ENCODE measurements at places on chromosomes 6 and 20. TPM values are rescaled to one million over a fixed set of nuclear protein-coding genes. Genes with fewer than 3 reads are reported as not detected.
A peak's percentile ranks its signal among the peaks of the same experiment; 100 is the strongest.

DNA sequence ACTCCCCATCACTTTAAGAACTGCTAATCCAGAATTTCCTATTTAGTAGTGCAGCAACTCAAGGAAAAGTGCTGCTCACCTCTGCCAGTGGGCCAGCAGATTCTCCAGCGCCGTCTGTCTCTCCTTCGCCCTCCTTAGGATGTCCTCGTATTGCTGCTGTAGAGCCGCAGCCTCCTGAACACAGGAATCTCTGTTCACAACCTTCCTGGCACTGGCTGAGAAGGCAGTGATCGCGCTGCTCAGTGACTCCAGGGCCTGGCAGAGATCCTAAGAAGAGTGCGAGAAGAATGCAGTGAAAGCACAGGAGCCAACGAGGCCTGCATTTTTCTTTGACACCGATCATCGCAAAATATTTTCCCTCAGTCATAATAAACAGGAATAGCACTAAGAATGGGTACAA lies 209.0 kb downstream of the SYNE1 start:
- no peak for DNase-seq

TJAP1 gene
- 36.0 TPM for total RNA-seq

DNA sequence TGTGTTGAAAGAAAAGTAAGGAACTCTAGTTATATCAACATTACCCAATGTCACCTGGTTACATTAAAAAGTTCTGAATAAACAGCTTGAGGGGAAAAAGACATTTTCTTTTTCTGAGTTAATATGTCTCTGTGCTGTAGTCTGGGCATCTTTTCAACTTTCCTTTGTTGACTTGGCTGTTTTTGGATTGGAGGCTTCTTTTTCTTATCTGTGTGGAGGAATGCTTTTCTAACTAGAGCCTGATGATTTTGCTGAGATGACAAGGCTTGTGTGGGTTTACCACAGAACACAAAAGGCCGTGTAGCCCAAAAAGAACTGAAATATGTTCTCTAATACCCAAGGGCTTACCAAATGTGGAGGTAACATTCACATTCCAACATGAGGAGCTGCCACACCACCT lies 161.8 kb downstream of the KCNQ5 start:
- no peak for DNase-seq

DNA sequence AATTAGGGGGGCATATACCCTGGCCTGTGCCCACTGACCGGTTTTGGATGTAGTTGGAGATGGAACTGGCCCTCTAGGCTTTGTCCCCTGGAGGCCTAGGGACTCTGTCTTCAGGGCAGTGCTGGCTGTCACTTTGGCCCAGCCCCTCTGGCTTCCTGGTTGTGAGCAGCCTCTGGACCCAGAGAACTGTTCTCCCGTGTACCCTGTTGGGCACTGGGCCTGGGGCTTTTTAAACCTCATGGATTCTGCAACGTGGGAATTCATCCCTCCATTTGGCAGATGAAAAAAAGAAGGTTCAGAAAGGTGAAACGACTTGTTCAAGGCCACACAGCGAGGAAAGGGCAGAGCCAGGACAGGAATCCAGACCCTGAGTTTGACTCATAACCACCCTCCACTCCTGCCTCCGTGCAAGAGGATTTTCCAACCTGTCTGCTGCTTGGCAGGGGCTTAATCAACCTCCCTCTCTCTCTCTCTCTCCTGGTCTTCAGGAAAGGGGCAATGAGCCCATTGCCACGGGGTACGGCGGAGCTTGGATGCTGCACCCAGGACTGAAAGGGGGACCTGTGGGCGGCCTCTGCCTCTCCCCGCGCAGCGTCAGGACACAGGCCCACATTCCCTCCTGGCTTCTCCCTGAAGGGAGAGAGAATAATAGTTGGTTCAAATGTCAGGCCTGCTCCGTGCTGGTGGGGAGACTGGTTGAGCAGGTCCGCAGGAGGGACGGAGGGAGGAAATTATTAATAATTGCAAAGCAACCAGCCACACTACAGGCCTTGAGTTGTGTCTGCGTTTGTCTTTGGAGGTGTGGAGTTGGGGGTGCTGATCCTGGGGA lies 56.0 kb downstream of the CEBPB start:
- DNase-seq, result no peak

MAS1 gene
- total RNA-seq, result not detected

DNA sequence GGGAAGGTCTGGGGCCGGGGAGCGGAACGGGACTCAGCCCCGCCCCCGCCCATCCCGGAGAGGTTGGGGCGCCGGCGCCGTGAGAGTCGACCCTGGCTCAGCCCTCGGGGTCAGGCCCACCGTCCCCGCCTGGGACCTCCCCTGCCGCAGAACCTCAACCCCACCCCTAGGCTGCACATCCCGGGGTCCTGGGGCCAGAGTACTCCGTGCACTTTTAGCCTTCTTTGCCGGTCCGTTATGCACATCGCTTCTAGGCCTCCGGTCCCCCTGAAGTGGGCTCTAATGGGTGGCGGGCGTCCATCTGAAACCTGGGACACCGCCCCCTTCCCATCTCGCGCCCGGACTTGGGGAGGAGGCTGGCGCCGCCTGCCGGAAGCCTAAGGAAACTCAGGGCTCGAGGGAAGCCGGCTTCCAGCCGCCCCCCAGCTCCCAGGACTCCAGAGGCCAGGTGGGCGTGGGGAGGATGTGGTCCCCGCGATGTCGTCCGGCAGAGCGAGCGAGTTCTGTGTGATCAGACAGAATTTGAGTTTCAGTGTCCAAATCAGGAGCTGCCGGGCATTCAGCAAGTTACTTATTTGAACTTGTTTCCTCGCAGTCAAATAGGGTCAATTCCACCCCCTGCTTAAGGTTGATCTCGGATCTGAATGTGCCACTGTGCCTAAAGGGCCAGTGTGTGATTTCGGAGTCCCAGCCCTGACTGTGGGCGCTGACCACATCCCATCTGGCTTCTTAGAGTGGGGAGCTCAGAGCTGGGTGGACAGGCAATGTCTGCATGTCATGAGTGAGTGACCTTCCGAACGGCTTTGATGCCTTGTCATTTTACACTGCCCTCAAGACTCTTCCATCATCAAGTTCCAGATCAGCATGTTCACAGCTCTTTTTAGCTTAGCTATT lies 47.6 kb downstream of the CPXM1 start:
- no peak for DNase-seq

DNA sequence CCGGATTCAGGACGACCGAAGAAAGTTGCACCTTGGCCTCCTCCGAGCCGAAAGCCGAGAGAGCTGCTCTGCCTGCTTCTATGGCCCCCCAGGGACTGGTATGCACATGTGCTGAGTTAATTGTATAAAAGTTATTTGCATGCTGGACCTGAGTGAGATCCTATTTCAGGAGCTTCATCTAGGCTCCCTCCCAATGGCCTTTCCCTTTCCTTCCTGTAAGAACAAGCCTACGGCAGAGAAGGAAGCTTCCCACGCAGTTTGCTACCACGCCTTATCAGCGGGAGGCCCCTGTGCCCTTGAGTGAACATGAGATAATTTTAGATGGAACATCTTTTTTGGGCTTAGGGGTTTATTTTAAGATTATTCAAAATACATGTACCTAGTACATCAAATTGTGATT lies 65.9 kb downstream of the RIN2 start:
- DNase-seq, result no peak

- no peak for DNase-seq
These were observed 760 bp downstream of the C6orf132 start for GRCh38 chr6:42141603-42142117.

- DNase-seq, result peak; percentile 64
These were observed at the start of gene ULBP3 for GRCh38 chr6:150068720-150069648. Gene ULBP3 (minus strand): TSS chr6:150069121. CDS start chr6:150069066, 55 bp downstream.

POM121L2 gene
- total RNA-seq, result not detected

CLDN20 gene
- not detected for total RNA-seq

GRCh38 chr20:17445543-17445942 lies 85.6 kb downstream of the BFSP1 start:
- no peak for DNase-seq

DNA sequence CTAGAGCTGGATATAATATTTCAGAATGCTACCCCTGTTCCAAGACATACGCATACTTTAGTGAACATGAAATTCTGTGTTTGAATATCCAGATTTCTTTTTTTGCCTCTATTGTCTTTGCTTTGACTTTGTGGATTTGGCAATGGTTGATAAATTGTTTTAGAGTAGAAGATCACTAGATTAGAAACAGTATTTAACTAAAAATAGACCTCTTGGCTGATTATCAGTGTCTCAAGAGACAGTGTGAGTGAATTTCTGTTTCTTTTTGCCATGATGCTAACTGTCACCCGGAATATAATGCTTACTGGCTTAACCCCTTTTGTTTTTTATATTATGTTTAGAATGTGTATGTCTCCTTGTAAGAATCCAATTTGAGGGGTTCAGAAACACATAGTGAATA lies 102.5 kb downstream of the PLCB1 start:
- no peak for DNase-seq

LIME1 gene
- 10.8 TPM for total RNA-seq

DNA sequence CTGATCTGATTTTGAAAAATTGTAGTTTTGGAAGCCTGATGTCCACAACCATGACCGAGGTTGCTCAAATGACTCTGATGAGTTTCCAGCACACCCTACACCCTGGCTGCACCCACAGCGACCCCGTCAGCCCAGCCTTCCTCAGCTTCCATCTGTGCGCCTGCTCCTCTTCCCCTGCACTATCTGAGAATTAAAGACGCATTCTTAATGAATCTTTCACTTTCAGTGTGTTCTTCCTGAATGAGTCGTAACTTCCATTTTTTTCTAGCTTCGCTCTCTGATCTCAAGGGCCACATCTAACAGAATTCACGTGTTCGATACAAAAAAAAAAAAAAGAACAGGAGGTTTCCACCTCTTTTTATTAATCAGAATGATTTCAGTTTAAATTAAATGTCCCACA lies 21.3 kb upstream of the RREB1 start:
- DNase-seq, result peak; percentile 35

- no peak for DNase-seq
These were observed 42.1 kb upstream of the ARMC2 start for GRCh38 chr6:108806171-108806570.

GRCh38 chr6:20028562-20028961 lies 183.7 kb downstream of the MBOAT1 start:
- no peak for DNase-seq

PPIL6 gene
- 0.73 TPM for total RNA-seq

NSFL1C gene
- total RNA-seq, result 89.4 TPM

HAO1 gene
- not detected for total RNA-seq

HRH3 gene
- not detected for total RNA-seq

ZC3H12D gene
- total RNA-seq, result 225 TPM

GRCh38 chr6:22322103-22323030 lies 25.5 kb upstream of the PRL start:
- no peak for DNase-seq

GRCh38 chr6:50585441-50586330 lies 127.6 kb upstream of the TFAP2D start:
- DNase-seq, result no peak

- DNase-seq, result no peak
These were observed 999 bp upstream of the EHMT2 start for GRCh38 chr6:31898383-31899011.

LTB gene
- 155 TPM for total RNA-seq

DNA sequence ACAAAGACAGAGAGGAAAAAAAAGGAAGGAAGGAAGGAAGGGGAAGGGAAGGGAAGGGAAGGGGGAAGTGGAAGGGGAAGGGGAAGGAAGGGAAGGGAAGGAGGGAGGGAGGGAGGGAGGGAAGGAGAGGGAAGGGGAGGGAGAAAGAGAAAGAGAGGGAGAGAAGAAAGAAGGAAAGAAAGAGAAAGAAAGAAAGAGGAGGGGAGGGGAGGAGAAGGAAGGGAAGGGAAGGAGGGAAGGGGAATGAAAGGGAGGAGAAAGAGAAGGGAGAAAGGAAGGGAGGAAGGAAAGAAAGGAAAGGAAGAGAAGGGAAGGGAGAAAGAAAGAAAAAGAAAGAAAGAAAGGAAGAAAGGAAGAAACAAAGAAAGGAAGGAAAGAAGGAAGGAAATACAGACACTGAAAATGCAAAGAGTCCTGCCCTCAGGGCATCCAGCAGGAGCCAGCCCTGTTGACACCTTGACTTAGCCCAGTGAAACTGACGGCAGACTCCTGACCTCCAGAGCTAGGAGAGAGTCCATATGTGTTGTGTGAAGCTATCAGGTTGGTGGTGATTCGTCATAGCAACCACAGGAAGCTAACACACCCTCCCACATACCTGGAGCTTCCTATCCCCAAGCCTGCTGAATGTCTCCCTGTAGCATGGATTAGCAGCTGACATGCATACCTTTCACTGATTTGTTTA lies 58.7 kb upstream of the SULF2 start:
- DNase-seq, result no peak

- DNase-seq, result no peak
These were observed 178.3 kb upstream of the FOXA2 start for GRCh38 chr20:22762576-22763256.

GRCh38 chr6:134510920-134511319 lies 193.0 kb upstream of the SGK1 start:
- DNase-seq, result no peak

SYNDIG1 gene
- total RNA-seq, result not detected

DNA sequence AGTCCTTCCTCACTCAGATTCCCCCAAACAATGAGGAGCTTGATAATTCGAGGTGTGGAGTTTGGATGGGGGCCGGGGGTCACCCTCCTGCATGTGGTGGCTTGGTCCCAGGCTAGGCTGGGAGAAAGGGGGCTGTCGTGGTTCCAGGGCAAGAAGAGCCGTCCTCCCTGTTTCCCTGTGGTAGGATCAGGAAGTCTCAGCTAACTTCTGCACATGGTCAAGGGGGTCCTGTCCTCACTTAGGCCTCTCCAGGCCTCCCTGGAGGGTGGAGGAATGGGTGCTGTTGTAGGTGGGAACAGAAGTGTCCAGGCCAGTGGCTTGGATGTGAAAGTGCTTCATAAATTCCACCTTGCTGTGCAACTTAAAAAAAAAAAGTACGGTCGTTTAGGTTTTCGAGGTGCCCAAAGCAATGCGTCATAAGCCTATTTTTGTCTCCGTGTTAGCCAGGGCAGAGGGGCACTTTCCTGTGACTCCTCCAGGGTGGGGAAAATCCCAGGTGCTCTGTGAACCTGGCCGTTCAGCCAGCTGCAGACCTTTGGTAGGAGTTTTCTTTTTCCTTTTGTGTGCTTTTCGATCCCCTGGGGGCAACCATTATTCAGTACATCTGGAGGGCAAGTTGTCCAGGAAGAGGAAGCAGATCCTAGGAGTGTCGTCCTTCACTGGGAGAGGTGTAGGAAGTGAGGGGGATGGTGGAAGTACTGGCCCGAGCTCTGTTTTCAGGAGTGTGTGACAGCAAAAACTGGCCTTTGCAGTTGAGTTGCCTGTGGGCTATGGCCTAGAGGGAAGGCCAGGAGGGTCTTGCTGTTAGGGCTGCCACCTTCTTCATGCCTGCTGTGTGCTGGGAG lies 9.6 kb downstream of the IGF2R start:
- peak; percentile 43 for DNase-seq

GRCh38 chr6:52180787-52181558 lies 5.2 kb upstream of the IL17A start:
- no peak for DNase-seq

- no peak for DNase-seq
These were observed 12.8 kb downstream of the RBCK1 start for GRCh38 chr20:420721-421574.

GRCh38 chr6:133377219-133377618 lies 136.1 kb downstream of the EYA4 start:
- no peak for DNase-seq

DEFB123 gene
- total RNA-seq, result not detected

GRCh38 chr20:31669876-31670275 lies 32.2 kb downstream of the COX4I2 start:
- DNase-seq, result no peak

GRCh38 chr6:54935739-54936138 lies 89.2 kb downstream of the FAM83B start:
- DNase-seq, result no peak
